ENCODE measurements at places on chromosomes 6 and 20. TPM values are rescaled to one million over a fixed set of nuclear protein-coding genes. Genes with fewer than 3 reads are reported as not detected.

GRCh38 chr20:61166324-61166723 is 85.7 kb upstream of the CDH4 start:
- DNase-seq, result no peak
- H3K36me3 ChIP-seq, result no peaks in the 10 kb centered on the region
- H3K27ac ChIP-seq, result no peak overlapping the region
- H3K4me1 ChIP-seq, result peaks cover 4% of the 10 kb centered on the region
- H3K4me3 ChIP-seq, result no peak overlapping the region

DNA sequence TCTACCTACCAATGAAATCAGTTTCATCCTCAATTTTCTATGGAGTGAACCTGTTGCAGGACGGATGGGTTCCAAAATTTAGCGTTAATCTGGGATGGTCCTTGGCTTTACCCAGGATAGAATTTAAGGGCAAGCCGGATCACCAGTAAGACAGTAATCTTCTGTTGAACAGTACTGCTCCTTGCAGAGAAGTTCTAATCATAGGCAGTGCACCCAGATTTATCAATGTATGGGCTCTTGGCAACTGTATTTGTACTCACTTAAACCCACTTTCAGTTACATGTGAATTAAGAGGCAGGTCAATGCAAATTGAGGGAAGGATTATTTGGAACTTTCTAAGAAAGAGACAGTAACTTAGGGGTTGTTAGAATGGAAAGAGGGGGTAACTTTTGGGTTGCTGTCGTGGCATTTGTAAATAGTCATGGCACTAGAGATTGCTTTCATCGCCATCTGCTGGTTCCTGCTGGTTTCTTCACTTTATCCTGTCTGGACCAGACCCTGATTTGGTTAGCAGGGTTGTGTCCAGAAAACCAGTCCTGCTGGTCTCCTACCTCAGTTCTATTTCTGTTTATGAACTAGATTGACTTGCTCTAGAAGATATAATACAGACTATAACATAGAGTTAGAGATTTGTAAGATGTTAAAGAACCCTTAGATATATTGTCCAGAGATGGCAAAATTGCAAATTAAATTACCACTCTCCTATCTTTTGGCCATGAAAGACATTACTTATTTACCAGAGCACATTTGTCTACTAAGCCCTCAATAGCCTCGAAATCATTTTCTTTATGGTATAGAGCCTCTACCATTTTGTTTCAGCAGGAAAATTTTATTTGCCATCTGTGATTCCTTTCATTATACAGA is 646.3 kb downstream of the UTRN start:
- no peak overlapping the region for H3K4me3 ChIP-seq
- no peaks in the 10 kb centered on the region for H3K4me1 ChIP-seq
- H3K27ac ChIP-seq, result no peak overlapping the region

DNA sequence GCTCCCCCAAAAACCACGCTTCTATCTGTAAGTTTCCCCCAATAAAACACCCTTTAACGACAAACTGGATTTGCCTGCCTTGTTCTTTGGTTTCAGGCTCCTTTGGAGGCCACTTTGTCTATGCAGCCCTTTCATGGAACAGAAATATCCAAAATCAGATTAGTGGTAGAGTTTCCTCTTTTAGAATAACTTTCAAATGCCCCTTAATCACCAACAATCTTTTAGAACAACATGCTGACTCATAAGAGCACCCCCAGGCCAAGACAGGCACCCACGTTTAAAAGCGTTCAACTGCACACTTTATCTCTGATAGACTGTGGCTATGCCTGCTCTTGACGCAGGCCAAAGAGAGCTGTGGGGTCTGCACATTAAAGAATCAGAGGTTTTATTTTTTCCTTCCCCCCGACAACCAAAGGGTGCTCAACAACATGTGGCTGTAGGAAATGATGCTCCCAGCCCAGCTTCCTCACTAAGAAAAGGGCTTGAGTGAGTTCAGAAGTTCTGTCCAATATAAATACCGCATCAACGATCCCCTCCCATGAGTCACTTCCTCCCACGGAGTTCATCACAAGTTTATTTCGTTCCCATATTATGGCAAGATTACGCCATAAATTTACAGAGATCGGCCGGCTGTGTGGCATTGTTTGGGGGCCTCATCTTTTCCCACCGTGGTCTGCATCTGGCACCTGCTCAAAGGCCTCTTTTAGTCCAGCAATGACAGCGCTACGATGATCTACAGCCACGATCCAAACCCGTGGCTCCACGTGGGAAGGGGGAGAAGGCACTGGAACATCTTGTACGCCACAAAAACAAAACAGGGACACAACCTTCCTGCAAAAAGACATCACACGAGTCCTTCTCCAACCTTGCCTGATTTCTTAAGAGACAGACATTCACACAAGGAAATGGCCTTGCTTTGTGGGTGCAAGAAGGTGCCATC is 88.8 kb upstream of the NFATC2 start:
- peak overlapping the region; percentile 87 for H3K27ac ChIP-seq
- H3K36me3 ChIP-seq, result no peaks in the 10 kb centered on the region
- peaks cover 55% of the 10 kb centered on the region for H3K4me1 ChIP-seq

The C6orf15 gene
- not detected for total RNA-seq

GRCh38 chr6:108117427-108118358 is 43.2 kb upstream of the OSTM1 start:
- peak overlapping the region; percentile 47 for H3K4me3 ChIP-seq
- H3K4me1 ChIP-seq, result peaks cover 29% of the 10 kb centered on the region
- H3K36me3 ChIP-seq, result no peaks in the 10 kb centered on the region
- H3K27ac ChIP-seq, result no peak overlapping the region
- peaks cover 80% of the 10 kb centered on the region for H3K27me3 ChIP-seq
- DNase-seq, result no peak

The SEMG2 gene
- total RNA-seq, result not detected

DNA sequence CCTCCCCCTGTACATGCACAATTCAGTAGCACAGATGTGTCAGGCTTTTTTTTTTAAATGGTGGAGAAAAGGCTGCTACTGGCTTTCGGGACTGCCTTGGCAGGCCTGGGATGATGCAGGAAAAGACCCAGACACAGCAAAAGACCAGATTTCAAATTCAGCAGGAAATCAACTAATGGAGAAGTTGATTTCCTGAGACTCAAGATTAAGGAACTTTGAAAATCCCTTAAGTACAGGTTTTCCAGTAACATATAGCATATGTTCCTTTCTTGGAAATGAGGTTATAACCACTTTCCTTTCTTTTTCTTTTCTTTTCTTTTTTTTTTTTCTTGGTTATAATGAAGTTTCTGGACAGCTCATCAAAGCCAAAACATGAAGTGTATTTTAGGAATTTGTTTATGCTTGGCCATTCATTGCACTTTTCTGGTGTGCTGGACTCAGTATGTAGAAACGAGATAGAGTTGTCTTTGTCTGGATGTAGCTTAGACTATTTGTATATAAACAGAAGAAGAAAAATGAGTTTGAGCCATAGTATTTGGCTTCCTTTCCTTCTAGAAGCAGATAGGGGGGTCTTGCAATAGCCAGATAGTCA is 119.4 kb downstream of the SASH1 start:
- no peaks in the 10 kb centered on the region for H3K4me1 ChIP-seq
- H3K27me3 ChIP-seq, result no peaks in the 10 kb centered on the region
- DNase-seq, result no peak
- H3K4me3 ChIP-seq, result no peak overlapping the region
- H3K27ac ChIP-seq, result no peak overlapping the region

The PSORS1C2 gene
- total RNA-seq, result not detected

DNA sequence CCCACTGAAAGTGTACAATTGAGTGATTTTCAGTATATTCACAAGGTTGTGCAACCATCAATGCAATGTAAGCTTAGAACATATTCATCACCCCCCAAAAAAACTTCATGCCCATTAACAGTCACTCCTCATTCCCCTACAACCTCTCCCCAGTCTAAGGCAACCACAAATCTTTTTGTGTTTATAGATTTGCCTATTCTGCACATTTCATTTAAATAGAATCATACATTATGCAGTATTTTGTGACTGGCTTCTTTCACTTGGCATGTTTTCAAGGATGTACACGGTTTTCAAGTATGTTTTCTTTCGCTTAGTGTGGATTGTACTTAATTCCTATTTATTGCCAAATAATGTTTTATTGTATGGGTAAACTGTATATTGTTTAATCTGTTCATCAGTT is 329.3 kb upstream of the RNF24 start:
- no peaks in the 10 kb centered on the region for H3K36me3 ChIP-seq
- H3K27me3 ChIP-seq, result no peaks in the 10 kb centered on the region
- no peak for DNase-seq
- no peak overlapping the region for H3K27ac ChIP-seq
- no peak overlapping the region for H3K4me3 ChIP-seq
- H3K4me1 ChIP-seq, result peaks cover 7% of the 10 kb centered on the region

The KIAA1755 gene
- not detected for total RNA-seq

DNA sequence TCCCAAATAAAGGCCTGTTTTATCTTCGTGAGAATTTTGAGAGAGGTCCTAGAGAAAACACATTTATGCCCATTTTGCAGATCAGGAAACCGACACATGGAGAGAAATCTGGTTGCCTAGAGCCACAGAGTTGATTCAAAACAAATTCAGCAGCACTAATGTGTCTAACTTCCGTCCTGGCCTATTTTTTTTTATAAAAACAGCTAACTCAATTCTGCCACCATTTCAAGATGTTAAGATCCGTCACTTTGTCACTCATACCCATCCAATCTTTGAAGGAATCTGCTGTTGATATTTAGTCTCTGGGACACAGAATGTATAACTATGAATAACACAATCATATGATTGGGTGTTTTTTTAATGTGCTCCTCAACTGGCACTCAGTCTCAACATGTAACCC is 611.1 kb upstream of the ARID1B start:
- H3K27ac ChIP-seq, result no peak overlapping the region
- peaks cover 7% of the 10 kb centered on the region for H3K4me1 ChIP-seq
- H3K27me3 ChIP-seq, result no peaks in the 10 kb centered on the region
- H3K36me3 ChIP-seq, result no peaks in the 10 kb centered on the region
- no peak overlapping the region for H3K4me3 ChIP-seq

GRCh38 chr6:150635906-150636514 is 36.3 kb downstream of the PLEKHG1 start:
- no peaks in the 10 kb centered on the region for H3K36me3 ChIP-seq
- H3K4me1 ChIP-seq, result peaks cover 25% of the 10 kb centered on the region
- H3K27ac ChIP-seq, result no peak overlapping the region

DNA sequence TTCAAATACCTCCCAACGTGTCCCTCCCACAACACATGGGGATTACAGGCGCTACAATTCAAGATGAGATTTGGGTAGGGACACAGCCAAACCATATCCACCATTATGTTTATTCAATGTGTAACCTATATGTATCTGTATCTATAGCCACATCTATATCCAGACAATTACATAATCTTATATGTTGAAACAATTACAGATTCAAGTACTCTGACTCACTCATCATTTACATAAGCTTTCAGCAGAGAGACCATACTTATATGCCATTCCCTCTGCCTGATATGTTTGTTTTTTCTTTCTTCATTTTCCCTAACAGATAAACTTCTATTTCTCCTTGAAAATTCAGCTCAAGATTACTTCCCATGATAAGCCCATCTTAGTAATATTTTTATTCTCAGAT is 163.6 kb downstream of the LAMA2 start:
- no peak overlapping the region for H3K27ac ChIP-seq
- peak; percentile 8 for DNase-seq
- no peaks in the 10 kb centered on the region for H3K27me3 ChIP-seq
- H3K4me1 ChIP-seq, result no peaks in the 10 kb centered on the region
- no peaks in the 10 kb centered on the region for H3K36me3 ChIP-seq
- H3K4me3 ChIP-seq, result no peak overlapping the region

The POU5F1 gene
- not detected for total RNA-seq

- H3K27ac ChIP-seq, result no peak overlapping the region
- no peaks in the 10 kb centered on the region for H3K4me1 ChIP-seq
- no peak overlapping the region for H3K4me3 ChIP-seq
- no peak for DNase-seq
- no peaks in the 10 kb centered on the region for H3K27me3 ChIP-seq
- H3K36me3 ChIP-seq, result no peaks in the 10 kb centered on the region
Measured at GRCh38 chr20:21208999-21209398, 83.1 kb downstream of the KIZ start.

DNA sequence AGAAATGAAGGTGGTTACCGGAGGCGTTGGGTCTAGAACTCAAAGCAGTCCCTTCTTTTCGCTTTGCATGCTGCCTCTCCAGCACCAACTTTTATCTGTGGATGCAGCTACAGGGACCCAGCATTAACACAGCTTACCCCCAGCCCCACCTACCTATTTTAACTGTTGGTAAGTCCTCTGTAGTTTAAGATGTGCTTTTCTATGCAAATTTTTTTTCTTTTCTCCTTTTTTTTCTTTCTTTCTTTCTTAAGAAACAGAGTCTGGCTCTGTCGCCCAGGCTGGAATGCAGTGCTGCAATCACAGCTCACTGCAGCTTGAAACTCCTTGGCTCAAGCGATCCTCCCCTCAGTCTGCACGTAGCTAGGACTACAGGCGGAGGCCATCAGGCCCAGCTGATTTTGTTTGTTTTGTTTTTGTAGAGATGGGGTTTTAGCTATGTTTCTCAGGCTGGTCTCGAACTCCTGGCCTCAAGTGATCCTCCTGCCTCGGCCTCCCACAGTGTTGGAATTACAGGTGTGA is 6.5 kb upstream of the USP45 start:
- peak overlapping the region; percentile 85 for H3K4me3 ChIP-seq
- H3K27ac ChIP-seq, result peak overlapping the region; percentile 88
- H3K27me3 ChIP-seq, result no peaks in the 10 kb centered on the region
- H3K4me1 ChIP-seq, result peaks cover 24% of the 10 kb centered on the region

The MICA gene
- total RNA-seq, result 41.2 TPM

- no peak for DNase-seq
- H3K4me1 ChIP-seq, result peaks cover 5% of the 10 kb centered on the region
- H3K4me3 ChIP-seq, result no peak overlapping the region
Measured at GRCh38 chr6:2951728-2952127, 19.6 kb downstream of the SERPINB6 start.

The CASP8AP2 gene
- total RNA-seq, result 38.2 TPM

The HLA-DRB1 gene
- not detected for total RNA-seq

The RAD21L1 gene
- total RNA-seq, result not detected

The DAAM2 gene
- 4.8 TPM for total RNA-seq

GRCh38 chr6:166861961-166862286 is 94.4 kb downstream of the RNASET2 start:
- H3K4me3 ChIP-seq, result peak overlapping the region; percentile 20
- no peak overlapping the region for H3K27ac ChIP-seq

GRCh38 chr6:28211840-28212509 is 13.1 kb upstream of the ZSCAN9 start:
- DNase-seq, result no peak
- no peaks in the 10 kb centered on the region for H3K36me3 ChIP-seq
- peaks cover 3% of the 10 kb centered on the region for H3K4me1 ChIP-seq
- H3K27me3 ChIP-seq, result no peaks in the 10 kb centered on the region

The ZNF334 gene
- 4.4 TPM for total RNA-seq

GRCh38 chr6:119728935-119729334 is 379.4 kb upstream of the MAN1A1 start:
- no peak overlapping the region for H3K27ac ChIP-seq
- H3K4me3 ChIP-seq, result no peak overlapping the region
- DNase-seq, result no peak

The TMC2 gene
- total RNA-seq, result not detected

The TMEM244 gene
- not detected for total RNA-seq

All from A673 (cell line).